Hematopoietic multipotent progenitor cell treated with erythropoietin and hydrocortisone succinate and interleukin-3 and kit ligand, for 15 days (in vitro differentiated cells): ENCODE measurements at places on chromosomes 16 and 17.

DNA sequence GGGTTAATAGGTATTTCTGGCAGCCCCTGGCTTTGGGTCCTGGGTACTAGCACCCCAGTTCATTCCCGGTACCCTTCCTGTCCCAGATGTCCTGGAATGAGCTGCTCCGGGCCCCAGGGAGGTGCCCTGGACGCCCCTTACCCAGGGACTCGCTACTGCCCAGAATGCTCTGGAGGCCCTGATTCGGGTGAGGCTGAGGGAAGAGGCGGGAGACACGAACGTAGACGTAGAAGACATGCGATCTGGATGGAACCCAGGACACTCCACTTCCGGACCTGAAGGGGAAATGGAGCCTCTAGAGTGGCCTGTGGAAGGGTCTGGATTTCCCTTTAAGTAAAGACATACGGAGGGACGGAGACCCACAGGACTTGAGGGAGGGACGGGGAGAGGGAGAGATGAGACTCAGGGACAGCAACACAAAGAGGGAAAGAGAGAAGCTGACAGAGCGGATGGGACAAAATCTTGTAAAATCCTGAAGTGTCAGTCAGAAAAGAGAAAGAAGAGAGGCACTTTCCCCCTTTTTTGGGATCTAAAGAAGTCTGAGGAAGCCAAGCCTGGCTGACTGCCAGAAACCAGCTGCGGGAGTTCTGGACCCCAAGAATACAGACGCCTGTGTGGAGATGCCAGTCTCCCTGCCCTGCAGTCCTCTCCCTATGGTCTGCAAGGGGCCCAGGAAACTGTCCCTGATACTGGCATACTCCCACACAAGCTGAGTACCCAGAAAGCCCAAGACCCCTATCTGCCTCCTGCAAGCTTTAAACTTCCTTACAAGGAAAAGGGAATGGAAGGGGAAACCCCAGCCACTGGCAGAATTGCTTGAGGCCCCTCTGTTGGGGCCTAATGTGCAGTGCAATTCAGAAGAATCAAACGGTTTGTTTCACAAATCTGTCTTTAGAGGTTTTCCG, 1.0 kb upstream of the HOXB13 start:
- DNase-seq = no peak

DNA sequence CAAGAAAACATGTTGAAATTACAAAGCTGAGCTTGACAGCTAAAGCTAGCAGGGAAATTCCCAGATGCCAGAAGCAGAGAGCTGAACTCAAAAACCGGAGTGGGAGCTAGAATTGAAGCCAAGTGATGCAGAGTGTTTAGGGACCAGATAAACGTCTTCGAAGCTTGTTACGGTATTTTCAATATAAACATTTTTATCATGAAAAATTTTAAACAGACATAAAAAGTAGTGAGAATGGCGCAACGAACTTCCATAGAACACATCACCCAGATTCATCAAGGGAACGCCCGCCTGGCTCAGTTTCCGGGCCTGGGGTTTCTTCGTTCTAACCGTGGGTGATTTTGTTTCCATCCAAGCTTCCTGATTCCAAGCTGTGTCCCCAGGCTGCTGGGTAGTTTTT, 18.1 kb downstream of the SPNS2 start:
- DNase-seq = no peak

GRCh38 chr16:28923231-28923587, 1.8 kb downstream of the RABEP2 start:
- no peak for DNase-seq

- DNase-seq = no peak
These were observed 36.3 kb downstream of the MYH3 start for GRCh38 chr17:10620823-10621222.

GRCh38 chr16:66911801-66912200, 6.9 kb downstream of the CDH16 start:
- DNase-seq = no peak

DNA sequence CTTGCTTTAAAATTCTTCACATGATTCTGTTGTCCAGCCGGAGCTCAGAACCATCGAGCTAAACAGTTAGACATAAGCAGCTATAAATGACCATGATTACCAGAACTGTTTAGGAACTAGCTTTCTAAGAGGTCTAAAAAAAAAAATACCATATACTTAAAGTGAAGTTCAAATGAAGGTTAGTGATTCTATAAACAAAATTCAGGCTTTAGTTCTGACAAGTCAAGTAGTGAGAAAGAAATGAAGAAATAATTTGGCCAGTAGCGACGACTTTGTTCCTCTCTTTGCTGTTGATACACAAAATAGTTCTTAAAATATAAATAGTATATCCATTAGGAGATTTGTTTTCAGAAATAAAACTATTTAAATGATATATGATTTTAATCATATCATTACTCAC, 27.7 kb downstream of the ABCA8 start:
- DNase-seq = no peak
